ENCODE measurements at places on chromosomes 4 and X. TPM values are rescaled to one million over a fixed set of nuclear protein-coding genes. Genes with fewer than 3 reads are reported as not detected.

DNA sequence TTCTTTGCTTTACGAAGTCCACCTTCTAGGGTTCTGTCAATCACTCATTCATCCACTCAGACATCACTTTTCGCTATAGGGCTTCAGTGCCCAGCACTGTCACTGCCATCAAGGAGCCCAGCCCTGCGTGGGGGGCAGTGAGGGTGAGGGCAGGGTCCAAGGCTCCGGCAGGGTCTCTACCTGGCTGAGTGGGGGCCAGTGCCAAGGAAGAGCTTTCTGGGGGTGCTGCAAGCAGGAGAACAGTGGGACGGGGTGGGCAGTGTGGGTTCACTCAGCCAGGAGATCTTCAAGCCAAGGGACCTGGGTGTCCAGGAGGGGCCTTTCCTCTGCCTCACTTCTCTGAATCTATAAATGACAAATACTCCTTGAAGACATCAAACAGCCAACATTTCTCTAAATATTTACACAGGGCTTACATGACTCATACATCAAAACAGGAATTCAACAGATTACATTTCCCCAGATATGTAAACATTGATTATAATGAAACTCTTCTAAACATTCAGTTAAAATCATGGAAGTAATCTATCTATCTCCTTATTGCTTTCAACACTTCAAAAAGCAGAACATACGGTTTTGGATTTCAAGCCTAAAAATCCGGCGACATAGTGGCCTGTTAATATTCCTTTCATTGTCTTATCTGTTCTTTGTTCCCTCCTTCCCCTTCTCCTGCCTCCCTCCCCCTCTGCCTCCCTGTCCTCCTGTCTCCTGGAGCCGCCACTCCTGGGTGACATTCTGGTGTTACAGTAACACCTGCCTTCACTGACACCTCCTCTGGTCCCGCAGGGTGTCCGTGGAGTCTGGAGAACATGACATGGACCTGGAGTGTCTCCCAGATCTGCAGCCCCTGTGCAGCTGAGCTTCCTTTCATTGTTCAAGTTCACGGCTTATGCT, 94.4 kb upstream of the ADRA2C start:
- no peak for DNase-seq

GRCh38 chrX:111265486-111265885, 4.8 kb downstream of the CAPN6 start:
- no peak for DNase-seq

CNKSR2 gene
- 8.6 TPM for total RNA-seq

GRCh38 chr4:180642732-180643131, 1600.5 kb upstream of the TENM3 start:
- DNase-seq: no peak

GAGE2A gene
- total RNA-seq: 5.9 TPM

GRCh38 chr4:39883646-39884045, 94.1 kb downstream of the PDS5A start:
- DNase-seq: peak; percentile 11

- peak; percentile 60 for DNase-seq
Observed at GRCh38 chr4:84995386-84995785, 28.9 kb upstream of the WDFY3 start.

DNA sequence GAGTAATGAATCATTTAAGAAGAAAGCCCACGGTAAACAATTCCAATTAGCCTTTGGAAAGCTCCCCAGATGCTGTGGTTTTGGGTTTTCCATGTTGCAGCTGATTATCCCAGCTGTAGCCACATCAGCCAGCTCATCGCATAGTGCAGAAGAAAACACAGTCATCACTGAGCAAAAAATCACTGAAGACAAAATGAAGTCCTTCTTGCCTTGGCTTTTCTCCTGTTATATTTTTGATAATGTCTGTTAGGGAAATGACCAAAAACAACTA, 193.0 kb upstream of the C1QTNF7 start:
- DNase-seq: peak; percentile 89

- no peak for DNase-seq
Observed at GRCh38 chr4:30837131-30837539, 117.0 kb downstream of the PCDH7 start.

TMEM150C gene
- 1.9 TPM for total RNA-seq

GRCh38 chr4:157045507-157046127, 30.3 kb upstream of the GLRB start:
- DNase-seq: peak; percentile 67

PGRMC1 gene
- total RNA-seq: 141 TPM

DNA sequence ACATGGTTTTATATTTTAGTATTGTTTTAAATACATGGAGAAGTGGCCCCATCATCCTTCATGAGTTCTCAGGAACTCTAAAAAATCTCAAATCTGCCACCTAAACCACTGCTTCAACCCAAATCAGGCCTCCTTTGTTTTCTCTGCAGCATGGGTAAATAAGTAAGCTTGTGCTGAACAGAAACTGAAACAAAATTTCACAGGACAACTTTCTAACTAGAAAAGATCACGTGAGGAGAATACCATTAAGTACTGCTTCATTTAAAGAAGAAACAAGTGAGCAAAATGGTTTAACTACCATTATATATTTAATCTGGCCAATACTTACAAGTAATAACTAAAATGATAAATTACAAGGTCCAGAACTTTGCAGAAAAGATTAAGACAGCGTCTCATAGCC, 2.5 kb downstream of the ARAP2 start:
- no peak for DNase-seq

NWD2 gene
- not detected for total RNA-seq

DNA sequence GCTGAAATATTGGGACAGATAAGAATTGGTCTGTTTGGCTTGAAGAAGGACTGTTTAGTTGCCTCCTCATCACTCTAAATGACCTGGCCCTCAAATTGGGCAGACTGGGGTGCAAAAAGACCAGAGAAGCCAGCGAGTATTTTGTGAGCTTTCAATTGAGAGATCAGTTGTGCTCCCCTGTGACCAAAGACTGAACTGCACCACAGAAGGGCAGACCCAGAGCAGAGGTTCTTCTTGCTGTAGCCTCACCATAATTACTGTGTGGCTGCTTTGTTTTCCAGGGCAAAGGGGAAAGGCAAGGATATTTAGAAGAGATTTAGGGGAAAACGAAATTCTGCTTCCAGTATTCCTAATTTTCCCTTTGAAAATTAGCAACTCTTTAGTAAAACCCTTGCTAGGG, 104.0 kb upstream of the MBNL3 start:
- peak; percentile 5 for DNase-seq

DNA sequence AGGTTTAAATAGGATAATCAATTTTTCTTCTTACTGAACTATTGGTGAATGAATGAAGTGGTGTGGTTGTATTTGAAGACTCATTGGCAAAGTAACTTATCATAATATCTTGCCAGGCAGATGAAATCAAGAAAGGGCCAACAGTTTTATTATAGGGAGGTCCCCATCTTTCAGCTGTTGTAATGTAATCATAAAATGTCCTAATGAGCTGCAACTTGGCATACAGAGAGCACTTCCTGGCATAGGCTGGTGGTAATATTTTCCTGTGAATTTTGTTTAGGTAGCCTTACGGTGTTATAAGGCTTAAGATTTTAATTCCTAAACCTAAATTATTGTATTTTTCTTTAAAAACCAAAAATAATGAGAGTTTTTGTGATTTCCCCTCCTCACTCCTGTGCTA, 17.5 kb downstream of the FHIP1A start:
- no peak for DNase-seq

- peak; percentile 34 for DNase-seq
Observed at GRCh38 chr4:60805500-60806313, 394.4 kb upstream of the ADGRL3 start.

GRCh38 chr4:5971078-5971450, 47.2 kb downstream of the C4orf50 start:
- no peak for DNase-seq

GRCh38 chr4:164819366-164819765, 57.6 kb upstream of the APELA start:
- no peak for DNase-seq

GRCh38 chr4:26726655-26727387, 133.8 kb upstream of the STIM2 start:
- no peak for DNase-seq

- DNase-seq: peak; percentile 8
Observed at GRCh38 chr4:172011196-172011595, 198.0 kb downstream of the GALNTL6 start.

- no peak for DNase-seq
Observed at GRCh38 chr4:96844858-96845490, 1005.1 kb downstream of the PDHA2 start.

- no peak for DNase-seq
Observed at GRCh38 chr4:151144329-151145072, 45.1 kb downstream of the RPS3A start.

TMEM33 gene
- 161 TPM for total RNA-seq

GPRASP2 gene
- 11.7 TPM for total RNA-seq

- no peak for DNase-seq
Observed at GRCh38 chr4:186258216-186258811, 7.7 kb upstream of the F11 start.

LRIT3 gene
- total RNA-seq: not detected

PROM1 gene
- total RNA-seq: not detected

MTM1 gene
- total RNA-seq: 6.4 TPM

DNA sequence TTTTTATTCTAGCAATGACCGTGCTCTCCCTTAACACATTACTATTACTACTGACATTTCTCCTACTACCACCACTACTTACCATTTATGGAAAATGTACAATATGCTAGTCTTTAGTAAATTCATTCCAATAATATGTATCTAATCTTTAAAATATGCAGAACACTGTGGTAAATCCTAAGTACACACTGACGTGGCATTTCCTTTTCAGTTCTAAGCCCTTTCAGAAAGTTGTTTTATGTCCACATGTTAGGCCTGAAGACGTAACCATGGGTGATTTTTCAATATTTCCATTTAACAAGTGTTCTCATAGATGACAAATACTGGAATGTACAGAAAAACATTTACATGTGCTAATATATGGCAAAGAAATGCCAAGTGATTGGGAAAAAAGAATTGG, 268.6 kb upstream of the SLIT2 start:
- DNase-seq: peak; percentile 78

DNA sequence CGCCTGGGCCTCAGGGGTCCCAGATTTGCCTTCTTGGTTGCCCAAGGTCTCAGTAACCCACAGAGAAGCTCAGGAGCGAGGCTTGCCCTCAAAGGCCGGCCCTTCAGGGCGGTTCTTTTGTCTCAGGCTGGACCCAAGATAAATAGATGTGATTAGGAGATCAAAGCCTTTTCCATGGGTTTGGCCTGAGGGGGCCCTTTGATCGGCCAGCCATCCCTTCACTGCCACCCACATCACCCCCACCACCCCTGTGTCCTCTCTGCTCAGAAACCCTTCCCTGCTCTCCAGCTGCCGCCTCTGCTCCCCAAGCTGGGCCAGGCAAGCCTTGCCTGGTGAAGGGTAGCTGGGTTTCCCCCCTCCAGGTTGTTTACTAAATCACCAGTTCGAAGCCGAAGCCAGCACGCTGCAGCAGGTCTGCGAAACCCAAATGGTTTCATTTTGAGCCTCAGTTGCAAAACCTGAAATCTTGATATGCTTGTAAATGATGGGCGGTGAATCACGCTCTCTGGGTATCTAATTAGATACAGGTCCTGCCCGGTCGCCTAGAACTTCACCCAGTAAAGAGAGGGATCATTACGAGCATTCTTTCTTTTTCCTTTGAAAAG, 202.6 kb upstream of the BCOR start:
- DNase-seq: no peak

DNA sequence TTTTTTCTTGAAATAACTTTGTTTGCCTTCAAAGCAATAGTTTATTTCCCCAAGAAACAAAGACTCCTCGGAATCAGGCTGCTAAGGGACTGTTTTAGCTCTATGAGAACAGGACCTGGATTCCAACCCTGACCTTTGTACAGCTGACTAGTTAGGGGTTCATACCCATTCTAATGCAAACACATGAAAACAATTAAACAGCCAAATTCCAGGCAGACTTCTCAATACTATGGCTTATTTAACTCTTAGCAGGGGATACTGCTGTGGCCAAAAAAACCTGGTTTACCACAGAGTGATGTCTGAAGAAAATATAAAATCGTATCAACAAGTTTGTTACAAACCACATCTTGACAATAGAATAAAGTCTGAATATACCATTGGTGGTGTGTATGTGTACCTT, 129.6 kb upstream of the INTU start:
- no peak for DNase-seq

Data from HT1080 (cell line).